ENCODE measurements at places on chromosomes 13 and 19.
A peak's percentile ranks its signal among the peaks of the same experiment; 100 is the strongest.

GRCh38 chr19:30450835-30451321 is 78.7 kb downstream of the ZNF536 start:
- DNase-seq, result no peak

DNA sequence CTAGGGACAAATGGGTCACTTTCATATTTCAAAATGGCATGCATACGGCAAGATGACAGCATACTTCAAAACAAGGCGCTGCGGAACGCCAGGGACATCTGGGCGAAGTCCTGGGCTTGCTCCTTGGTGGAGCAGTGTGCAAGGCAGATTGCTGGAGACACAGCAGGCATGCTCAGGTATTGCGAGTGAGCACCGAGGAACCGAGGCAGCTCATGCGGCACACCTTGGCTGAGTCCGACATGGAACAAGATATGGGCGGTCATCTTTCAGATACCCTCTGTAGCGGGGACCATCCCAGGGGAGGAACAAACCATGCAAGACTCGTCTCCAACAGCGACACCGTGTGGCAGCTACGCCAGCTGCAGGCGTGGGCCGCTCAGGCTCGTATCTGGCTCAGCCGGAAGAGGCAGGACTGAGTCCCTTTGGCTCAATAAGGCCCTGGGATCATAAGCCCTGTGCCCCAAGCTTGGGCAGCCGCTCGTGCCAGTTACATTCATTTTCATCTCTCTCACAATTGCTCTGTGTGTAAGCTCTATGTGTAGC is 112.4 kb downstream of the NUFIP1 start:
- no peak for DNase-seq

DNA sequence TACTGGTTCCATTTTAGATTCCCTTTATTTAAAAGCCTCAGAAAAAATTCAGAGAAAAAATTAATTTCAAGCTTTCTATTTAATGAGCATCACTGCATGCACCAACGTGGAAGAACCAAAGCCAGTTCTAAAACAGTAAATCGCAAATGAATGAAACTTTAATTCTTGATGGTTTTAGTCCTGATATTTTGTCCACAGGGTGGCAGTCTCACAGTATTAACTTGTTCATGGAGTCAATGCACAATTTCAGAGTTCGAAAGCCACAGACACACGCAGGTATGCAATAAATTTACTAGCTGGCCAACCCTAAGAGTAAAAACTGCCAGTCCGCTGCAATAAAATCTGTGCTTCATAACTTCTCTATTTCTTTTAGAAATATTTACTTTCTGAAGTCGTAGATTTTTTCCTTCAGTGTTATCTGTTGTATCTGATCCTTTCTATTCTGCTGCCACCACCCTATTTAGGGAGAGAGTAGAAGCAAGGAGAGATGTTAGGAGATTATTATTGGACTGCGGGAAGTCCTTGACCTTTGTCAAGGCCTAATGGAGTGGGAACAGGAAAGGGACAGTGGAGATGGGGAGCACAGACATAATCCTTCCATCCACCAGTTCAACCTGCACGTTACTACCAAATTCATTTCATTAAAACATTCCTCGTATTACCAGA is 7.0 kb upstream of the WBP4 start:
- DNase-seq, result peak; percentile 24

DNA sequence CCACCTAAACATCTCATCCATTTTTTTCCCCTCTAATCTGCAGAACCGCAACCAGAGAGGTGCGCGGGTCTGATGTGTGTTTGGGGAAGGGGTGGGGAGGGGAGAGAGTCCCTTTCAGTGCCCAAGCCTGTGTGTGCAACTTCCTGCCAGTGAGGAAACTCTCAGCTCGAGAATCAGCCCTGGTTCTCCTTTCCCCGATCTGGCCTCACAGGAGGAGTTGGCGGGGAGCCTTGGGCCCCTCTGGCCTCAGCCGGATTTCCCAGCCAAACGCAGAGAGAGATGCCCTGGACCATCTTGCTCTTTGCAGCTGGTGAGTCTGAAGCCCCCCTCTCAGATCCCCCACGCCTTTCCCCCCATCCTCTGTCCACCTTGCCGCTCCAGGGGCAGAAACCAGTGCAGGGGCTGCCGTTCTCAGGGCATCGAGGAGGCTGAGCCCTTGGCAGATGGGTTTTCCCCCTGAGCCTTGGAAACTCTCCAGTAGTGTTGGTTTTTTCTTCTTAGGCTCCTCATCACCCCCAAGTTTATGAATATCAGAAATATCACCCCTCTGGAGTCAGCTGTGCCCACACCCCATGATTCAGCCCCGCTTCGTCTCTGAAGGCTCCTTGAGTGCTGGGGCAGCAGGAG is at the start of gene C19orf38:
Gene C19orf38, plus strand, starts transcription at position 186 of the 627 bp plus-strand sequence. Its CDS starts 94 bp downstream, at position 280.
- DNase-seq, result no peak

DNA sequence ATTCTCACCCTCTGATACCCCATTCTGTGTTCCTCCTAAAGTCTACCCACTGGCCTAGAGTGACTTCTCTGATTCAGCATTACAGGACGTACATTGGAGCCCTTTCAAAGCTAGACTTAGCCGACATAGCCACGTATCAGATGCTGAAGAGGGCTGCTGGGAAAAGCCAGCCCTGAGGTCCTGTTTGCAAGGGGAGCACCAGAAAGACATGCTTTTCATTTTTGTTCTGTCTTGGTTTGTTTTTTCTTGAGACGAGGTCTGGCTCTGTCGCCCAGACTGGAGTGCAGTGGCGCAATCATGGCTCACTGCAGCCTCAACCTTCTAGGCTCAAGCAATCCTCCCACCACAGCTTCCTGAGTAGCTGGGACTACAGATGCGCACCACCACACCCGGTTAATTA is 6.3 kb upstream of the ZSWIM4 start:
- DNase-seq, result peak; percentile 19

GRCh38 chr13:95224064-95224463 is 77.2 kb downstream of the ABCC4 start:
- no peak for DNase-seq

- DNase-seq, result no peak
Observed at GRCh38 chr19:6489278-6490061, 7.9 kb upstream of the DENND1C start.

DNA sequence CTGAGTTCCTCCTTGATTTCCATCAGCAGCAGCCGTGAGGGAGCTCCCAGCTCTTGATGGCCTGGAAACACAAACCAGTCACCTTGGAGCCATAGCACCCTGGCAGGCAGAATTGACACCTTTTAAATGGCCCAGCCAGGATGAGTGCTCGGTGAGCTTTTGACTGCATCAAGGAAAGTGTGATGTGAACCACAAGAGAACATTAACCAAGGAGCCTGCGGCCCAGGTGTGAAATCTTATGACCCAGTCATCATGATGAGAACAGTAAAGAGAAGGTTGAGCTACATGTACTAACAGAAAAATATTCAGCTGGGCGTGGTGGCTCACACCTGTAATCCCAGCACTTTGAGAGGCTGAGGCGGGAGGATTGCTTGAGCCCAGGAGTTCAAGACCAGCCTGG is 22.8 kb downstream of the SUGP2 start:
- DNase-seq, result no peak

GRCh38 chr19:29624489-29625185 is 18.6 kb downstream of the POP4 start:
- no peak for DNase-seq

GRCh38 chr13:25218019-25218418 is 45.9 kb upstream of the AMER2 start:
- DNase-seq, result no peak

DNA sequence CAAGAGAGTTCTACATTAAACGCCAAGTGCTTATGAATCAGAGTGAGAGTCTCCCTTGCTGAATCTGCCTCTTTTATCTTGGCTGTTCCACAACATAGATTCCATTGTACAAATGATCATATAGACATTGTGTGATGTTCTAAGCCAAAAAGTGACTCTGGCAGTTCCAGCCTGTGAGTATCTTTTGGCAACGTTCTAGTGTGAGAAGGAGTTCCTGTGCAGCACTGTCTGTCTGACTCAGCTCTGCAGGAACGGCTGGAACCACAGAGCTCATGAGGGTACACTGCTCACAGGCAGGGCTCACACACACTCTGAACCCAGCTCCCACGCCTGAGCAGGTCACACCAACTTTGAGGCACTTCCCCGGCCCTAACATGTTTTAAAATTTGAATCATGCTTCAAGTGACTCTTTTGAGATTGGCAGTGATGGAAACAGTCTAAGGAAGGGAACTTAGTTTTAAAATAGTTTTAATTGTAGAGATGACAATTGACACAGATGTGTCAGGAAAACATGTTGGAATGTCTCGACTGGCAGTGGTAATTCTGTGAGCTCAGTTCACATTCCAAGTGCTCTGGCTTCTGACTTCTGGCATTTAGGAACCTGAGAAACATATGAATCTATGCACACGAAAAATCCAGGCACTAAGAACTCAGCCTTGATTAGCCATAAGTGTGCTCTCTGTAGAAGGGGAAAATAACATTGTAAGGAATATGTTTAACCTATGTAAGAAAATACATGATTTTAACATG is 272.0 kb downstream of the UQCRFS1 start:
- no peak for DNase-seq

- no peak for DNase-seq
Observed at GRCh38 chr19:43759515-43759914, 4.8 kb upstream of the SMG9 start.

GRCh38 chr13:22880741-22881720 is 299.7 kb upstream of the SGCG start:
- DNase-seq, result no peak

GRCh38 chr13:53411463-53411862 is 382.9 kb downstream of the OLFM4 start:
- DNase-seq, result no peak

GRCh38 chr19:45153339-45154063 is 7.3 kb downstream of the NKPD1 start:
- DNase-seq, result peak; percentile 11

DNA sequence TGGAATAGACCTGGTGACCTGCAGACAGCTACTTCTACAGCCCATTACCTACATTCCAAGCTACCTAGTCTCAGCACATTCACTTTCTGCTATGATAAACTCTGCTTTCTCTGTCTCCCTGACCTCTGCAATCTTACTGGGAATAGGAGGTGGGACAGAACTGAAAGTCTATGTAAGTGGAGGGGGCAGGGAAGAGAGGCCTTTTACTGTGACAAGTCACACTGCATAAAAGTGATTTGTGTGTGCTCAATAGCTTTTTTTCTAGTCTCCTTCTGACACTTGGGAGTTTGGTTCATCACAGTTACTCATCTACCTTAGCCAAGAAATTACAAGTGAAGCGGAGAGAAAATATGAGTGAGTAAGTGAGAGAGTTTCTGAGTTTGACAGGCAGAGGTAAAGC is 322.4 kb downstream of the OLFM4 start:
- DNase-seq, result no peak

DNA sequence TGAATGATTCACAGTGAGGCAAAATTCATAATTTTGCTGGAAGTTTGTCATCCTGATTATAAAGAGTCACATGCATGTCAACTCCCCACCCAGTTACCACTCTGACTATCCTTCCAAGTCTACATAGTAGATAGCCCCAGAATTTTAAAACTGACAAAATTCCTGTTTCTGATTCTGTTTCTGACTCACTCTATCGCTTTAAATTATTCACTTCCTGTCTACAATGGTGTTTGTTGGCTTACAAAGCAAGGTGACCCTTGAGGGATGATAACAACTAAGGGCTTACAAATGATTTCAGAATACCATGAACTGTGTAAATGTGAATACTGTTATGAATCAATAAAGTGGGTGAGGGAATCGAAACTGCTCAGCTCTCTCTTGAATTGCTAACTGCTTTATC is 98.7 kb upstream of the KL start:
- DNase-seq, result no peak

GRCh38 chr19:12777217-12778016 is 2.1 kb upstream of the HOOK2 start:
- DNase-seq, result peak; percentile 78

DNA sequence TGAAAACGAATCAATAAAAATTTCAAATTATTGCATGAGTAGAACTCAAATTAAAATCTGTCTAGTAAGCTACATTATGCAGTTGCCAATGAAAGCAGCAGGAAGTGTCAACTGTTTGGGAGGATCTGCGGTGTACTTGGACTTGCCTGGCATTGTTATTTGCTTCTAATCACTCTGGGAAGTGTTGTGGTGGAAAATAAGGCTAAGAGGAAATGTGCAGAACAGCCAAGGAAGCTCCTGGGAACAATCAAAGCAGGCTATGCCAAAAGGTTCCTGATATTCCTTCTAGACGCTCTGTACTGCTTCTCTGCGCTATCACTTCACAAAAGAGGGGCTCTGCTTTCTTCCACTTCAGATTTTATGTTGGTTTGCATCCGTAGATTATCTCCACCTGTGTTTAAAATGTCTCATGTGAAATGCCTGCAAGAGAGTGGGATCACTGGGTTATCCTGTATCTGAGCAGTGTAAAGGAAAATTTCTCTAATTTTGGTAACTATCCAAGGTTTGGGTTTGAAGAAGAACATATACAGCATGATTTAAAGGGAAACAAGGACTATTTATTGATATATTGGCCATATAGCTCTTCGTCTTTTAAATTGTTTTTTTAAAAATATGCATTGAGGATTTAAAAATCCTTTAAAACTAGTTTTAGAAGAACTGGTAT is 182.7 kb upstream of the CSNK1A1L start:
- no peak for DNase-seq

DNA sequence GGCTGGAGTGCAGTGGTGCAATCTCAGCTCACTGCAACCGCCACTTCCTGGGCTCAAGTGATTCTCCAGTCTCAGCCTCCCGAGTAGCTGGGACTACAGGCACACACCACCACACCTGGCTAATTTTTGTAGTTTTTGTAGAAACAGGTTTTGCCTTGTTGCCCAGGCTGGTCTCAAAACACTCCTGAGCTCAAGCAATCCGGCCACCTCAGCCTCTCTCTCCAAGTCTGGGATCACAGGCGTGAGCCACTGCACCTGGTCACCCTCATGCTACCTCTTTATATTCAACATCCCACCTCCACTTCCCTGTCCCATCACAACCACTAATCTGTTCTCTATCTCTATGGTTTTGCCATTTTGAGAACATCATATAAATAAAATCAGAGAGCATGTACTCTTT is 155.7 kb downstream of the PTPRS start:
- DNase-seq, result no peak

GRCh38 chr13:45242070-45242469 is 41.2 kb upstream of the KCTD4 start:
- DNase-seq, result no peak

DNA sequence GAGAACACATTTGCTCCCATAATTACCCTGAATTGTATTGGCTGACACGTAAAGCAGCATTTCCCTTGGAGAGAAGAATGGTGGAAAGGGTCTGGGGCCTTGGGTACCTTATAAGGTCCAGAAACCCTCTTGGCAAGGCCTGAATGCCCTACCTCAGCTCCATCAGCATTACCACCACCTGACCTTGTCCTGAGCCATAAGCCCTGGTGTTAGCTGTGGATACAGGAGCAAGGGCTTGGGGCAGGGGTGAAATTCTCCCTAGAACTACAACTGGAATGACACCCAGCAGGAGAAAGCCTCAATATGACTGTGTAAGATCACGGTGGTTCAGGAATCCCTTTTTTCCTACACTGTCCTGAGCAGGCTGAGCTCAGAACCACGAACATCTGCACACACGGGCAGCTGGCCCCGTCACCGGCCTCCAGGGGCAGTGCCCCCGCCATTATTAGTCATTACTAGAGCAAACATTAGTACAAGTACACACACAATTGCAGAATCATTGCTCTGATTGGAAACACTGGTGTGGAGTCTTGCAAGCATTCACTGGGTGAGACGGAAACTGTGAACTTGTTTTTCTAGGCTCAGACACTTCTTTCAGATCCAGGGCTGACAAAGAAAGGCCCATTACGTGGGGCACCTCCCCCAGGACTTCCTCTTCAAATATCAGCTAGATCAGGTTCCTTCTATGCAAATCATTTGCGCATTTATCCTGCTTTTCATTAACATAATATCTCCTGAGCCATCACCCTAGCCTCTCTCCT is 26.8 kb upstream of the MTIF3 start:
- DNase-seq, result no peak

GRCh38 chr13:59444210-59444857 is 719.4 kb downstream of the DIAPH3 start:
- DNase-seq, result no peak
